ENCODE measurements at places on chromosomes 4 and X.

DNA sequence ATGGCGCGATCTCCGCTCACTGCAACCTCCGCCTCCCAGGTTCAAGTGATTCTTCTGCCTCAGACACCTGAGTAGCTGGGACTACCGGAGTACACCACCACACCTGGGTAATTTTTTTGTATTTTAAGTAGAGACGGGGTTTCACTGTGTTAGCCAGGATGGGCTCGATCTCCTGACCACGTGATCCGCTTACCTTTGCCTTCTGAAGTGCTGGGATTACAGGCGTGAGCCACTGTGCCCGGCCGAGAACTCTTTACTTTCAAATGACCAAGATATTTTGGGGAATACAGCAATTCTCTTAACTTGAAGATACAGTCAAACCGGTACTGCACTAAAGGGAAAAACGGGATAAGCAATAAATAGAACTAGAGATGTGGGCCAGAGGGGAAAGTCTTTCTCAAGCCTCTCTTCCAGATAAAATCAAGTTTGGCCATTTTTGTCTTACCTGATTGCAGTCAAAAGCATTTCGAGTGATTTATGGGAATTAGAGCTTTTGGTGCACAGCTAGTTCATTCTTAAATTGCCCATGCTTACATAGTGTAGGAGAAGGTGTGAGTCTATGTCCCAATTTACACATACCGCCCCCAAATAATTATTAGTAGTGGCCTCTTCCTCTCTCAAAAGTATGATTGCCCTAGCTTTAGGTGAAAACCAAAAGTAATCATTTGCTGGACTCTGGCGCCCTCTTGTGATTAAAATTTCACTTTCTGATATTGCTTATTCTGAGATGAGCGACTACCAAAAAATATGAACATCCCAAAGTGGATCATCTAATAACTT is 53.2 kb upstream of the ABCG2 start:
- no peak for DNase-seq

GRCh38 chrX:8288590-8288989 is 117.5 kb upstream of the VCX2 start:
- DNase-seq: no peak

DNA sequence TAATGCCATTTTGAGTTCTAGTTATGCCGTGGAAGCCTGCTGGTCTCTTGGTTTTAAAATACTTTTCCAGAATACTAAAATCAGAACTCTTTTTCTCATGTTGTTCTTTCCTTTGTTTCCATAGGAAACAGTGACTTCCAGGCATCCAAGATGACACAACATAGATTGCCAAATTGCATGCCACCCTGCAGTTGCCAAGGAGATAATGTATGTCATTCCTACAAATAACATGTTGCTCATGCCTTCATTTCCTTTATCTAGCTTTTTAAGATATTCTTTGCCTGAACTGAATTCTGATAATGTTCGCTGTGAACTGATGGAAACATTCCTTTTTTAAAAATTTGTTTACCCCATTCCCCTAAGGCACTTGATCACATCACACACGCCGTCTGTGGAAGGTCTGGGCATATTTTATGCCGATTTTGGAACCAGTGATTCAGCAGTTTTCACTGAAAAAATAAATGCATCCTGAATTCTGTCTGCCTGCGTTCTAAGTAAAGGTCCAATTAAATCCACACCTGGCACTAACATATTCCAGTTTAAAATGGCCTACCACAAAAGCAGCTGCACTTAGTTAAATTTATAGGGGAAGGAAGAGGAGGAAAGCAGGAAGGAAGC is 38.0 kb upstream of the COX7B2 start:
- DNase-seq: no peak

DNA sequence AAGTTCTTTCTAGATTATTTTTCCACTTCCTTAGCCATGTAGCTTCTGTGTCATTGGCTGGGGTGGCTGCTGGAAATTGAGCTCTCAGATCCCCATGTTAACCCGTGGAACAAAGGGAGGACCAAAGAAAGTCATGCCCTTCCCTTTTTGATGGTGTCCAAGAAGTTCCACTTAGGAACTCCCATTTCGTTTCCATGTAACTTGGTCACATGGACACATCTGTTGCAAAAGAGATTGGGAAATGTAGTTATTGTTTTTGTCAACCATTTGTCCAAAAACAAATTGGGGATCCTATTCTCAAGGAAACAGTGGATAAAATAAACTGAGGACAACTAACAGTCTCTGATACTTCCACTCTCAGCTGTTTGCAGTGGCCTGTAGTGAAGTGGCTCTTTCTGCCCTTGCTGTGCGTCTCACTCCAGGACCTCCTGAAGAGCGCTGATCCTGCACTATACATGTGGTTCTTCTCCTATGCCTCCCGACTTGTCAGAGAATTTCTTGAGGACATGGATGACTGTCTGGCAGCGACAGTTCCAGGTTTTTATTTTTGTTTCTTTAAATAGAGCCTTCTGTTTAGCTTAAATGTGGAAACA is 125.3 kb upstream of the LNX1 start:
- DNase-seq: no peak

DNA sequence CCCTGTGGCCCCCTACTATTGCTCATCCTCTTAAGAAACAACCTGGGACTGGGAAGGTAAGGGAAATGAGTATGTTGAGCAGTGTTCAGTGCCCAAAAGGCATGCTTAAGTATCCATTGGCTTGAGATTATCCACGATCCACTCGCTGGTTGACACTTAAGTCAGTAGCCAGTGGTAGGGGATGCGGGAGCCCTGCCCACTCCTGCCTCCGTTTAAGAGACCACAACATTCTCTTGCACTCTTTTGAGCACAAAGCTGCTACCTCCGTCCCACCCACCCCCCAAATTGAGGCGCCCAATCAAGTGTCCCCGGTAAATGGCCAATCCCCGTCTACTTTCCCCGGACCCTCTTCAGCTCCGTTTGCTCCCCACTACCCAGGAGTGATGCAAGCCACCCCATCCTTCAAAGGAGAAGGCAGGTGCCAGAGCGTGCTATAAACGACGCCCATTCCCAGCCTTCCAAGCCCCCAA is 25.0 kb downstream of the UTP14A start:
- no peak for DNase-seq

DNA sequence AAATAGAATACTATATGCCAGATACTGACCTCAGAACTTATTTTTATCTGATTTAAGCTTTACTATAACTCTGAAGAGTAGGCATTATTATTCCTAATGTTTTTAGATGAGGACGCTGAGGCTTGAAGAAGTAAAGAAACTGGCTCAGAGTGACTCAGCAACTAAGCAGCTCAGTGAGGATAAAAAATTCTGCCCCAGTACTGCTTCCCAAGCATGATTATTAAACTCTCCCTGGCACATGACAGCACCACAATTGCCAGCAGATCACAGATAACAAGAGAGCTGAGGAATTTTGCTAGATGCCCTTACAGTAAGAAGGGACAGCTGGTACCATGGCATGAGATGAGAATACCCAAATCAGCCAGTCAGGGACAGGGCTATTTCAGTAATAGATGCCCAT is 219.4 kb downstream of the NKX6-1 start:
- DNase-seq: no peak

DNA sequence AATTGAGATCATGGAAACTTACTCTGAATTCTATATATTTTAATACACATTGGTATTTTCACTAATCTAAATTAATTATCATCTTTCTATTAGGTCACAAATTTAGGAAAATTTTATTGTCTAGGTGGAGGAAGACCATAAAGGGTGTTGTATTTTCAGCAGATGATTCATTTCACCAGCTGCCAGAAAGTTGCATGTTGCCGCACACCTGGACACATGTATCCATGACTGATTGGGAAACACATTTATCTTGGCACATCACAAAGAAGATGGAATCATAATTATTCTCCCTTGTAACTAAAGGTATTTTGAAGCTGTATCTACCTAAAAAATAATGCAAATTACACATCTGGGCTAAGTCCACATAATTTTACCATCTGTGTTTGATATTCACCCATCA is 33.1 kb downstream of the SLC7A11 start:
- DNase-seq: no peak
